Endodermal cell (in vitro differentiated cells): ENCODE measurements at places on chromosomes 5 and 9. TPM values are rescaled to one million over a fixed set of nuclear protein-coding genes. Genes with fewer than 3 reads are reported as not detected.

Gene CDH9
- total RNA-seq: not detected in 3 replicates

Gene PTCD2
- 9.4 and 9.5 TPM in 2 replicates for total RNA-seq

Gene TMOD1
- total RNA-seq: 3.6 to 6.1 TPM (median 4.1 TPM) in 3 replicates

Gene ARHGEF39
- 21.4 and 22.1 TPM in 2 replicates for total RNA-seq

Gene ORM2
- total RNA-seq: 0.56 and 0.59 TPM in 2 replicates

Gene SLC28A3
- total RNA-seq: not detected in 3 replicates

DNA sequence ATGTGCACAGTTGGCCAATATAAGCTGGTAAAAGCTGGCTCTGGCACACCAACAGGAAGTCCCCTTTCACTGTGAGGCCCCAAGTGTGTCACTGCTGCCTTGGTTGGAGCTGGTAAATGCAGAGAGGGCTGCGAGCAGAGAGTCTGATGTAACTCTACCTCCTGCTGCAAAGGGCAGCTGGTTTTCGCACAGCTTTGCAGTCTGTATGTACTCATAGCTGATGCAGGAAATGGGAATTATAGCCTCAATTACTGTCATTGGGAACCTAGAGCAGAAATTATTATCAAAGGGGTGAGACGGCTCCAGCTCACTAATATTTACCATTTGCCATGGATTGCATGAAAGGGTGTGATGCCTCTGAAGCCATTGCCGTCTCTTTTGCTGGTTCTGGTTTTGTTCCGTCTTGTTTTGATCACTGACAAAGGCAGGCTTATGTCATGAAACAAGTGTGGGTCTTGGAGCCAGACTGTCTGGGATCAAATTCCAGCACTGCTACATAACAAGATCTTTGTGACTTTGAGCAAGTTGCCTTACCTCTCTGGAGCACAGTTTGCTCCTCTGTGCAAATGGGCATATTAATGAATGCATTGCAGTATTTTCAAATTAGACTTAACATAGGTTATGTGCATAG lies 124.3 kb upstream of the SLC25A48 start:
- DNase-seq: peak; percentile 40

- DNase-seq: no peak
Observed at GRCh38 chr9:124844291-124844690, 9.0 kb upstream of the WDR38 start.

- DNase-seq: no peak
Observed at GRCh38 chr5:57177479-57178156, 3.8 kb downstream of the GPBP1 start.

DNA sequence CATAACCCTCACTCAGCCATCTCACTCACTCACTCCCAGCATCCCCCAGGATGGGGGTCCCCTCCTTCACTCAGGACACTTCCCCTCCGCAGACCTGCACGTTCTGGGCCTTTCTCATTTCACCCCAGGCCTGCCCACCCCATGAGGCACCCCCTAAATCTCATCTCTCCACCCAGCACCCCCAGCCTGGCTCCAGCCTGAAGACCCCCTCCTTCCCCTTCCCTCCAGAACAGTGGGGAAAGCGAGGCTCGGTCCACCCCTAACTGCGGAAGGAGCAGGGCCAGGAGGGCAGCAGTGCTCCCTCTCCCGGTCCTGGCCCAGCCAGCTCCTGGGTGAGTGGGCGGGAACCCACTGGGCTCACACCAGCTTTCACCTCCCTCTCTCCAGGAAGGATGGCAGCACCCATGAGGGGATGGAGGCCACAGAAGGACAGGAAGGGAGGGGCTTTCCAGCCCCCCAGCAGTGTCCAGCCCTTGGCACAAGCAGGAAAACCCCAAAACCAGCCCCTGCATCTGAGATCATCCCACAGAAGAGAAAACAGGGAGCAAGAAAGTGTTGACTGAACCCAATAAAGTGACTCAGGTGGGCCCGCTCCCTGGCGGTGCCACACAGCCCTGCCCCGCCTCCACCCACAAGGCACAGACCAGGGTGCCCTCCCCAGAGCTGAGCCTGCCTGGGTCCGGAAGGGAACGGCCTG lies 55.0 kb downstream of the LRSAM1 start:
- no peak for DNase-seq

- no peak for DNase-seq
Observed at GRCh38 chr9:14526504-14526903, 166.7 kb downstream of the ZDHHC21 start.

DNA sequence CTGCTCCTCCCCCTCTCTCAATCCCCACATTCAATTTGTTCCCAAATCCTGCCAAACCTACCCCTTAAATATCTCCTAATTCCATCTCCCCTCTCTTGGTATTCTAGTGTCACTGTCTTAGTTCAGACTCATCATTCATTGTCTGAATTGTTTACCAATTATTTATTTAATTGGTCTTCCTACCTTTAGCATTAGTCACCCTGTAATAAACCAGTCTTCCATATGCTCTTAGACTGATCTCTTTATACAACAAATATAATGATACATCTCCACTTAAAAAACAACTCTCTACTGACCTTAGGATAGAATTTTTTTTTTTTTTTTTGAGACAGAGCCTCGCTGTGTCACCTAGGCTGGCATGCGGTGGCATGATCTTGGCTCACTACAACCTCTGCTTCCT lies 51.4 kb downstream of the RFK start:
- DNase-seq: no peak

DNA sequence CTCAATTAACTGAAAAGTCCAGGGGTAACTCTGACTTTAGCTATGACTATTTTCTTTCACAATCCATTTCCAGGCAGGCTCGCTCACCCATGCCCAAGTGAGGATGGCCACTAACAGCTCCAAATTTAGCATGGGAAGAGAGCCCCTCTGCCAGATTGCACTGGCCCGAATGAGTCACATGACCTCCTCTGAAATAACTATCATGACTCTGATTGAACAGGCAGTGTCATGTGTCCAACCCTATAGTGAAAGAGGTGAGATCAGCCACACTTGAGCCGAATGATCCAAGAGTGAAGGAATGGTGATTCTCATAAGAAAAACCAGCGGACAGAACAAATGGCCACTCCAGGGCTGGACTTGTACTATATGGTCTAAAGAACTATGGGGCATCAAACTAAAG lies 242.3 kb downstream of the NSG2 start:
- no peak for DNase-seq

DNA sequence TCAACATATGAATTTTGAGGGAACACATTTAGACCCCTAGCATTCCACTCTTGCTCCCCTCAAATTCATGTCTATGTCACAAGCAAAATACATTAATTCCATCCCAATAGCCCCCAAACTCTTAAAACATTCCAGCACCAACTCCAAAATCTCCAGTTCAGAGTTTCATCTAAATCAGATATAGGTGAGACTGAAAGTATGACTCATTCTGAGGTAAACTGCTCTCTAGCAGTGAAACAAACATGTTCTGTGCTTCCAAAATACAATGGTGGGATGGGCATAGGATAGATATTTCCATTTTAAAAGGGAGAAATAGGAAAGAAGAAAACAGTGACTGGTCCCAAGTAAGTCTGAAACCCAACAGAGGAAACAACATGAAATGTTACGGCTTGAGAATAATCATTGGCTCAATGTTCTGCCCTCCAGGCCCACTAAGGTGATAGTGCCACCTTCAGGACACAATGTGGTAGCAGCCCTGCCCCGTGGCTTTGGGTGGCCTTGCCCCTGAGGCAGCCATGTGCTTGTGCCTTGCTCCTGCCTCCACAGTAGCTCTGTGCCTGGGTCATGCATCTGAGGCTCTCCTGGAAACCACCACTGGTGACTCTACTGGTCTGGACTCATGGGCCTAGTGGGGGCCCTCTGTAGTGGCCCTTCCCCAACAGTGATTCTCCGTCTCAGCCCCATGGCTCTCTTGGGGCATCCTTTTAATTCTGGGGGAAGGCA lies 36.4 kb upstream of the IPPK start:
- peak; percentile 89 for DNase-seq

- DNase-seq: peak; percentile 52
Observed at GRCh38 chr9:114894609-114895433, 35.6 kb downstream of the TNFSF8 start.

GRCh38 chr5:115657125-115657880 lies 31.5 kb upstream of the TMED7 start:
- no peak for DNase-seq

GRCh38 chr5:172410160-172410559 lies 44.2 kb downstream of the SH3PXD2B start:
- DNase-seq: no peak

- DNase-seq: peak; percentile 63
Observed at GRCh38 chr5:166671811-166672210, 1619.6 kb upstream of the WWC1 start.

- DNase-seq: peak; percentile 55
Observed at GRCh38 chr9:130288926-130289690, 23.5 kb downstream of the HMCN2 start.

- peak; percentile 74 for DNase-seq
Observed at GRCh38 chr5:32076699-32077695, 97.1 kb downstream of the GOLPH3 start.
